ENCODE measurements at places on chromosomes 12 and 14. TPM values are rescaled to one million over a fixed set of nuclear protein-coding genes. Genes with fewer than 3 reads are reported as not detected.

The RNASE2 gene
- total RNA-seq = not detected

The OR6C74 gene
- not detected for total RNA-seq

The EIF2S3B gene
- 1.2 TPM for total RNA-seq

The ANKRD33 gene
- 0.11 TPM for total RNA-seq

The NELL2 gene
- total RNA-seq = 0.55 TPM

The TAS2R42 gene
- not detected for total RNA-seq

The RND1 gene
- 0.12 TPM for total RNA-seq

The C12orf54 gene
- total RNA-seq = not detected

The RAD9B gene
- total RNA-seq = 0.55 TPM

The ASIC1 gene
- total RNA-seq = 0.66 TPM

The RNASE1 gene
- total RNA-seq = 0.22 TPM

The MAP3K9 gene
- 1.4 TPM for total RNA-seq

The MPHOSPH9 gene
- 51.9 TPM for total RNA-seq

The SELPLG gene
- 1.00 TPM for total RNA-seq

The TMEM229B gene
- total RNA-seq = 0.33 TPM

The CLEC2B gene
- 13.9 TPM for total RNA-seq

The AMDHD1 gene
- total RNA-seq = 0.12 TPM

The SLC5A8 gene
- total RNA-seq = not detected

The CLEC14A gene
- total RNA-seq = 2.4 TPM

The TMEM119 gene
- 61.6 TPM for total RNA-seq

The ANKS1B gene
- total RNA-seq = 1.2 TPM

The CELA1 gene
- not detected for total RNA-seq

The CRADD gene
- 15.4 TPM for total RNA-seq

The TBX5 gene
- 0.12 TPM for total RNA-seq

The E2F7 gene
- total RNA-seq = 32.6 TPM

The CYP27B1 gene
- 0.55 TPM for total RNA-seq

The OR6C2 gene
- not detected for total RNA-seq

The SPRYD4 gene
- total RNA-seq = 1.7 TPM

The SPX gene
- 0.77 TPM for total RNA-seq
